T-cell (primary cell): ENCODE measurements at places on chromosomes 3 and 15.

DNA sequence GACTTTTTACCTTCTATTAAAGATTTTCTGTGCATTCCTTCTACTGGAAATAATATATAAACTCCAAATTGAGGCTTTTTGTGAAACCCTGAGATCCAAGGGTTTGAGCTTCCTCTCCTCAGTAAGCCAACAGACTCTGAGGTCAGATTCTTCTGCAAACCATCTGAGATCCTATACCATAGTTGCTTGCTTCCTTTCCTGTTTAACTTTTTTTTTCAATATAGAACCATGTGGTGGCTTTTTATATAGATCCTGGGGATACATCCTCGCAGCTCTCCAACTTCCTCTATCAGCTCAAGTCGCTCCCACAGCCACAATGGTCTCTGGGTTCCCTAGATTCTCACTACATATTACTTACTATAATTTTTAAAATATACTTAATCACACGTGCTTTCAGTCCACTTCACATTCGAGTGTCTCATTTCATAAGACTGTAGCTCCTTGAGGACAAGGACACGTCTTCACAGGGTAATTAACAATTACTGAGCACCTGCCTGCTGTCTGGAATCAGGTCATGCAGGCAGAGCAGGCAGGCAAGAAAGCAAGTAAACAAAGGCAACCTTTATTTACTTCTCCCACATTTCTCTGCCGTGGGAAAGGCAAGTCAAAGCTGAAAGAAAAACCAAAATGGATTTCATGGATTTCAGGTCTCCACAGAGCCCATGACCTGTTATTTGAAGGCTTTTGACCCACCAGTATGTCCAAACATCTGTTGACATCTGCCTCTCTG, 941.5 kb downstream of the FHIT start:
- no peaks in the 10 kb centered on the region for H3K4me1 ChIP-seq
- no peak overlapping the region for H3K4me3 ChIP-seq
- no peaks in the 10 kb centered on the region for H3K27me3 ChIP-seq
- no peak overlapping the region for H3K27ac ChIP-seq
- DNase-seq, result no peak
- no peaks in the 10 kb centered on the region for H3K36me3 ChIP-seq

DNA sequence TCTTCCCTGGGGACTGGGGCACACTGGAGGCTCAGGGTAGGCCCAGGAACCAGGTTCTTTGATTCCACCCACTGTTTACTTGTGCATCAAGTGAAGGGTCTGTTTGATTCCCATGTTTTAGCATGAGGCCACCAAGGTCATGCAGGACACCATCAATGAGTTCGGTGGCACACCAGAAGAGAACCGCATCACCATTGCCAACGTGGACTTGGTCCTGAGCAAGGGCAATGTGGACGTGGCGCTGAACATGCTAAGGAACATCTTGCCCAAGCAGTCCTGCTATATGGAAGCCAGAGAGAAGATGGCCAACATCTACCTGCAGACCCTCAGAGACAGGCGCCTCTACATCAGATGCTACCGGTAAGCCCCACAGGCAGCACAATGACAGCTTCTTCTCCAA, 21.5 kb downstream of the TTC21A start:
- H3K4me3 ChIP-seq, result no peak overlapping the region
- no peaks in the 10 kb centered on the region for H3K27me3 ChIP-seq
- H3K36me3 ChIP-seq, result no peaks in the 10 kb centered on the region
- H3K4me1 ChIP-seq, result peaks cover 10% of the 10 kb centered on the region
- DNase-seq, result no peak
- H3K27ac ChIP-seq, result no peak overlapping the region

DNA sequence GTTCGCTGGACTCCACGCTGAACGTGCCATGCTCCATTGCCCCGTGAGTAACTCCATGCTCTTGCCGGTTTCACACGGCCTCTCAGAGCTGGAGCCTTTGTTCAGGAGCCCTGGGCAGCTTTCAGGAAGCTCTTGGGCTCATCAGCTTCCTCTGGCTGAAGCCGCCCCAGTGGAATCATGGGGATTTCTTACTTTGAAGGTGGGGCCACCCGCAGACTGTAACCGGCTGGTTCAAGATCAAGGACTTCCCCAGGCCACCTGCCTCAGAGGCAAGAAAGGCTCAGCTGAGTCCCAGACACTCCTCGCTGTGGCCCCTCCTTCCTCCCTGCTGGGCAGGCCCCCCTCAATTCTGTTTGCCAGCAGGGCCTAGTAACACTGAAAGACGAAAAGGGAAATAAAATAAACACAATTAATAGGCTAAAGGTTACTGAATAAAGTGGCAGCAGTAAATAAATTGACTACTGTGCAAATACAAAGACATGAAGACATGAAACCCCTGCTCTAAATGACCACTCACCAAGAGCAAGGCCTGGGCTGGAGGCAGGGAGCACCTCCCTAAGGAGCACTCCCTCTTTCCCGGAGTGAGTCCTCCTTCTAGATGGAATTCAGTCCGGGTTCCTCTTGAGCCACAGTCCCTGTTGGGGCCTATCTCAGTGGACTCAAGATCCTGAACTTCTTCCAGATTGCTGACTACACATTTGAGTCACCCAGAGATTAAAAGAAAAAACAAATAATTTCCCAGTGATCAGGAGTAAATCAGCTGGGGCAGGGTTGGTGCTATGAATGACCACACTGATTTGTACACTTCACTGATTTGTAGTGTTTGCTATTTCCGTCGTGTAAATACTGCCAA, 51.0 kb downstream of the ZDHHC19 start:
- DNase-seq, result peak; percentile 22
- peaks cover 8% of the 10 kb centered on the region for H3K27me3 ChIP-seq
- peaks cover 4% of the 10 kb centered on the region for H3K4me1 ChIP-seq

DNA sequence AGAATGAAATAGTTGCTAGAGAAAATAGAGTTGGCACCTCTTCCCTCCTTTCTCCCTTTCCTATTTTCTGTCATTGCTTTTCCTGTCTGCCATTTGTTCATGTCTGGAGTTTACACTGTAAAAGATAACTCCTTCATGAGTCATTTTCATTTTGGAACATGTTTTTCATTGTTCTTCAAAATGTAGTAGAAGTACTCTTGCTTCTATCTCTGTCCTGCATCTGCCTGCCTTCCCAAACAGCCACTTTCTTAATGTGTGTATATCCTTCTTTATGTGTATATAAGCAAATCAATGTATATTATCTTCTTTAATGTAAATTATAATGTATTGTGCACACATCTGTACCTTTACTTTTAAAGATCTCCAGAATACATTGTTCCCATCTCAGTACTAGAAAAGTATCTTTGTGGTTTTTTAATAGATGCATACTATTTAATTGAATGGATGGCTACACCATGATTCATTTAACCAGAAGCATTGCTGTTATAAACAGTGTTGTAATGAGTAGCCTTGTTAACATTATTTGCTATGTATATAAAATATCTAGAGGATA, 41.1 kb downstream of the TSC22D2 start:
- no peak for DNase-seq
- H3K36me3 ChIP-seq, result no peaks in the 10 kb centered on the region
- H3K4me3 ChIP-seq, result no peak overlapping the region
- H3K27me3 ChIP-seq, result no peaks in the 10 kb centered on the region
- no peaks in the 10 kb centered on the region for H3K4me1 ChIP-seq

- DNase-seq, result no peak
- H3K27ac ChIP-seq, result no peak overlapping the region
- H3K27me3 ChIP-seq, result no peaks in the 10 kb centered on the region
- no peaks in the 10 kb centered on the region for H3K4me1 ChIP-seq
These were observed 2.2 kb downstream of the STRA6 start for GRCh38 chr15:74200412-74200815.

- H3K4me1 ChIP-seq, result peaks cover 63% of the 10 kb centered on the region
- H3K27me3 ChIP-seq, result no peaks in the 10 kb centered on the region
- H3K4me3 ChIP-seq, result no peak overlapping the region
- no peak for DNase-seq
- peak overlapping the region; percentile 72 for H3K27ac ChIP-seq
These were observed 31.4 kb downstream of the SEMA7A start for GRCh38 chr15:74402337-74402841.

GRCh38 chr3:55489798-55490132, 2.7 kb upstream of the WNT5A start:
- H3K36me3 ChIP-seq, result no peaks in the 10 kb centered on the region
- H3K4me3 ChIP-seq, result no peak overlapping the region
- peaks cover 23% of the 10 kb centered on the region for H3K4me1 ChIP-seq
- no peak overlapping the region for H3K27ac ChIP-seq
- no peak for DNase-seq
